ENCODE measurements at places on chromosomes 6 and 20.
A peak's percentile ranks its signal among the peaks of the same experiment; 100 is the strongest.

GRCh38 chr6:43723737-43724295 lies 36.2 kb upstream of the MRPS18A start:
- peak; percentile 21 for DNase-seq

DNA sequence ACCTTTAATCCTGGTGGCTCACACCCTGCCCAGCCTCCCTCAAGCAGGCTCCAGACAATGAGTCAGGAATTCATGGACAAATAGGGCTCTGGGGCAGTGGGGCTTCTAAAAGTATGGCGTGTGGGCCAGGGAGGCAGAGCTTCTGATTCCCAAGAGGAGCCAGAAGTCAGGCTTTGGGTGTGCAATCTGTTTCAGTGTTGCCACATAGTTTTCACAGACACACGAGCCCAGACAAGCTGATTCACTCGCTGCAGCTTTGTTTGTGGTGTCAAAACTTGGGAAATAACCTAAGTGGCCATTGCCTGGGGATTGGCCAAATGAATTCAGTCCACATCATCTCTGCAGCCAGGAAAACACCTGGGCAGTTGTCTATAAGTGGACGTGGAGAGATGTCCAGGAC lies 9.2 kb downstream of the PEDS1 start:
- no peak for DNase-seq

DNA sequence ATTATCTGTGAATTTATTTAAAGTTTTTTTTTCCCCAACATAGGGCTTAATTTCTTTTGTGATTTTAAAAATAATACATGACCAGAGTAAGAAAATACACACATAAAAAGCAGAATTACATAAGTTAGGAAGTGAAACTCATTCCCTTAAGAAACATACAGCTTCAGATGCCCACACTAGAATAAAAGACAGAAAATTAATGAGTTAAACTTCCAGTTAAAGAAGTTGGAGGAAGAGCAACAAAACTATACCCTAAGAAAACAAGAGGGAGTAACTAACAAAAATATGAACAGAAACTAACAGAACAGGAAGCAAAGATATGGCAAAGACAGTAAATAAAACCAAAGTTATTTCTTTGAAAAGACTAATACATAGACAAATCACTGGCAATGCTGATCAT lies 107.6 kb upstream of the CEP85L start:
- DNase-seq, result no peak

- DNase-seq, result no peak
Measured at GRCh38 chr20:59571151-59571550, 33.2 kb upstream of the PHACTR3 start.

DNA sequence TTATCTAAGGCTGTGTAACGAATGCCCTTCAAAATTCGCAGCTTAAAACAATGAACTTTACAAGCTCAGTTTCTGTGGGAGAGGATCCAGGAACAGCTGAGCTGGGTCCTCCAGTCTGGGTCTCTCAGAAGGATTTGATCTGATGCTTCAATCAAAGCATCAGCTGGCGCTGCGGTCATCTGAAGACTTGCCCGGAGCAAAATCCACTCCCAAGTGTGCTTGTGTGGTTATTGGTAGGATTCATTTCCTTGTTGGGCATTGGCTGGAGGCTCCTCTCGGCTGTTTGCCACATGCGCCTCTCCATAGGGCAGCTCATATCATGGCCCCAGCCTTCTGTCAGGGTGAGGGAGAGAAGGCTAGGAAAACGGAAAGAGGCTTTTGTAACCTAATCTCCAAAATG lies 269.3 kb upstream of the CHD6 start:
- no peak for DNase-seq

GRCh38 chr6:108209738-108210137 lies 43.9 kb downstream of the NR2E1 start:
- no peak for DNase-seq

Measured in HFF-Myc (cell line).